ENCODE measurements at places on chromosomes 12 and 14. TPM values are rescaled to one million over a fixed set of nuclear protein-coding genes. Genes with fewer than 3 reads are reported as not detected.

IRF9 gene
- total RNA-seq, result 201 TPM

DNA sequence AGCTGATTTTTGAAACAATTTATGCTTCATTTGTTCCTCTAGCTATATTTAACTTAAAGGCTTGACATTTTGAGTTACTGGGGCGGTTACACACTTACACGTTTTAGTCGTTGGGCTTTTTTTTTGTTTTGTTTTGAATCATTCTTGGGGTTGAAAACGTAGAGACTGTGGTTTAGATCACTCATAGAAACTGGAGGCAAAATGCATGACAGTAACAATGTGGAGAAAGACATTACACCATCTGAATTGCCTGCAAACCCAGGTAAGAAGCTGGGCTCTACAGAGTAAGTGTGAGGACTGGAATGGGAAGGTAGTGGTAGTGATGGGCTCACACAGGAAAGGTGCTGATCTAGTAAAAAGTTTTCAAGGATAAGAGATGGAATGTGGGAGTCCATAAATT is at the start of gene CLEC2D:
TSS of gene CLEC2D (plus strand) at position 180 of the 400 bp plus-strand sequence. CDS start at position 202, 22 bp downstream.
- DNase-seq, result no peak
- H3K27ac ChIP-seq, result peak within 1 kb of the TSS; percentile 74
- H3K36me3 ChIP-seq, result peaks cover 22% of the 10 kb centered on the region
- H3K27me3 ChIP-seq, result no peaks in the 10 kb centered on the region
- H3K4me1 ChIP-seq, result peaks cover 47% of the 10 kb centered on the region

DNA sequence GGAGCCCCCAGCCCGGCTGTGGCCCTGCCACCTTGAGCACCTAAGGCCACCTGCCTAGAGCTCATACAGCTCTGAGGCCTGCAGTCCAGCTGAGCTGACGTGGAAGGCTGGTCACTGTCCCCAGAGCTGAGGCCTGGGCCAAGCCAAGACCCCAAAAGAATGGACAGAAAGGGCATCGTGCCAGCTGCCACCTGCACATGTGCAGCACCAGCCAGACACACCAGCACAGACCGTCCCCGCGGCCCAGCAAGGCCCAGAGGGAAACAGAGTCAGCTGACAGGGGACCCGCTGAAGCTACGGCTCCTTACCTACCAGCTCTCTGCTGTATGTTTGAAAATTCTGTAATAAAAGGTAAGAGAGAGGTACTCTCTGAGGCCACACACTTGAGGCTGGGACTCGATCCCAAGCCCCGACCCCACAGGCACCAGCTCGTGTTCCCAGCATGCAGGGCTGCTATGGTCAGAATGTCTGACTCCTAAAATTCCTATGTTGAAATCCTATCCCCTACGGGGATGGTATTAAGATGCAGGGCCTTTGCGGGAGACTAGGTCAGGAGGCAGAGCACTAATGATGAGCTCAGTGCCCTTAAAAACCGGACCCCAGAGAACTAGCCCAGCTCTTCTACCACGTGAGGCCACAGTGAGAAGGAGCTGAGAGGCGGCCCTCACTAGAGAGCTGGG is 25.4 kb downstream of the BRF1 start:
- peaks cover 10% of the 10 kb centered on the region for H3K36me3 ChIP-seq
- no peaks in the 10 kb centered on the region for H3K27me3 ChIP-seq

- H3K27ac ChIP-seq, result no peak overlapping the region
- H3K4me1 ChIP-seq, result no peaks in the 10 kb centered on the region
- no peaks in the 10 kb centered on the region for H3K27me3 ChIP-seq
- no peaks in the 10 kb centered on the region for H3K36me3 ChIP-seq
These were observed 57.4 kb downstream of the TMTC1 start for GRCh38 chr12:29726321-29726692.

DNA sequence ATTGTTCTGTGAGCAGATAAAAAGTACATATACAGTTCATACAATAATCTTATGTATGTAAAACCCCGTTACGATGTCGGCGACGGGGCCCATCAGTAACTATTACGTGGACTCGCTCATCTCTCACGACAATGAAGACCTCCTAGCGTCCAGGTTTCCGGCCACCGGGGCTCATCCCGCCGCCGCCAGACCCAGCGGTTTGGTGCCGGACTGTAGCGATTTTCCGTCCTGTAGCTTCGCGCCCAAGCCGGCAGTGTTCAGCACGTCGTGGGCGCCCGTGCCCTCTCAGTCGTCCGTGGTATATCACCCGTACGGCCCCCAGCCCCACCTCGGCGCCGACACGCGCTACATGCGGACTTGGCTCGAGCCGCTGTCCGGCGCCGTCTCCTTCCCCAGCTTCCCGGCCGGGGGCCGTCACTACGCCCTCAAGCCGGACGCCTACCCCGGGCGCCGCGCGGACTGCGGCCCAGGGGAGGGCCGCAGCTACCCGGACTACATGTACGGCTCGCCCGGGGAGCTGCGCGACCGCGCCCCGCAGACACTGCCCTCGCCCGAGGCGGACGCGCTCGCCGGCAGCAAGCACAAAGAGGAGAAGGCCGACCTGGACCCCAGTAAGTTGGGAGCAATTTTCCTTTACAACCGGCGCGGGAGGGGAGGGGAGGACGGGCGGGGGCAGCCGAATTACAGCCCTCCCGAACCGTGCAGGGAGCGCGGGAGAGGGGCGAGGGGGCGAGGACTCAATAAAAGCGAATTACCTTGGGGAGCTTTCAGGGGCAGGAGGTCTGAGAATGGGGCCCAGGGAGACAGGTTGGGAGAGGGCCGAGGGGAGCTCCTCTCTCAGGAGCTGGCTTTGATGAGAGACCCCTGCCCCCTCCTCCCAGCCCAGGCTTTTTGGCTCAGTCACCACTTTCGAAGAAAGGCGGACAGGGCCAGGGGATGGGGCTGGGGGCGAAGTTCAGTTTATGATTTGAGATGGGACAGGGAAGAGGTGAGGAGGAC is at the start of gene HOXC9:
TSS of gene HOXC9 (plus strand) at position 46 of the 999 bp plus-strand sequence. CDS start at position 74, 28 bp downstream.
- H3K4me3 ChIP-seq, result peak within 1 kb of the TSS; percentile 74
- no peaks in the 10 kb centered on the region for H3K36me3 ChIP-seq
- no peak for DNase-seq
- H3K27me3 ChIP-seq, result peaks cover 99% of the 10 kb centered on the region
- no peak within 1 kb of the TSS for H3K27ac ChIP-seq
- H3K4me1 ChIP-seq, result peaks cover 6% of the 10 kb centered on the region

GRCh38 chr14:65849091-65849490 is 436.6 kb downstream of the FUT8 start:
- peak overlapping the region; percentile 69 for H3K27ac ChIP-seq
- no peaks in the 10 kb centered on the region for H3K36me3 ChIP-seq
- no peak for DNase-seq
- H3K4me3 ChIP-seq, result no peak overlapping the region

DNA sequence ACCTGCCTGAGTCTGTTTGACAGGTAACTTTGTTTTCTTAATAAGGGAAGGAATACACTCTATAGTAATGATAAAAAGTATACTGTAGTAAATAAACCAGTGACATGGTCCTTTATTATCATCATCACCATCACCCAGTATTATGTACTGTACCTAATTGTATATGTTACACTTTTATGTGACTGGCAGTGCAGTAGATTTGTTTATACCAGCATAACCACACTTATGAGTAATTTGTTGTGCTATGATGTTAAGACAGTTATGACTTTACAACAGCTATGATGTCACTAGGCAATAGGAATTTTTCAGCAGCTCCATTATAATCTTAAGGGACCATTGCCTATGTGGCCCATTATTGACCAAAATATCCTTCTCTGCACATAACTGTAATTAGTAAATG is 155.0 kb downstream of the NUBPL start:
- no peak overlapping the region for H3K4me3 ChIP-seq
- no peaks in the 10 kb centered on the region for H3K4me1 ChIP-seq
- no peak for DNase-seq
- no peaks in the 10 kb centered on the region for H3K36me3 ChIP-seq
- no peaks in the 10 kb centered on the region for H3K27me3 ChIP-seq

DNA sequence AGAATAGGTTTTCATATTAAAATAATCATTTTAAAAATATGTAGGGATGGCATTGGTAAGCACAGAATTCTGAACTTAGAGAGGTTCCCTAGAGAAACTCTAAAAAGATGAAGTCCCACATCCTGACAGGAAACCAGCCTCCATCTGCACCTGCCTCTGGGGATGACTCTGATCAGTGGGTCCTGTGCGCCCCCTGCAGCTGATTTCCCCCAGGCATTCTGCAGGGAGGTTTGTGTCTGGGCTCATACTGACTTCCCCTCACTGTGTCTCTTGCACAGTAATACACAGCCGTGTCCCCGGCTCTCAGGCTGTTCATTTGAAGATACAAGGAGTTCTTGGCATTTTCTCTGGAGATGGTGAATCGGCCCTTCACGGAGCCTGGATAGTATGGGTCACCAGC is 602.9 kb downstream of the TMEM121 start:
- no peaks in the 10 kb centered on the region for H3K27me3 ChIP-seq
- no peaks in the 10 kb centered on the region for H3K4me1 ChIP-seq
- no peak overlapping the region for H3K27ac ChIP-seq
- no peak overlapping the region for H3K4me3 ChIP-seq

DNA sequence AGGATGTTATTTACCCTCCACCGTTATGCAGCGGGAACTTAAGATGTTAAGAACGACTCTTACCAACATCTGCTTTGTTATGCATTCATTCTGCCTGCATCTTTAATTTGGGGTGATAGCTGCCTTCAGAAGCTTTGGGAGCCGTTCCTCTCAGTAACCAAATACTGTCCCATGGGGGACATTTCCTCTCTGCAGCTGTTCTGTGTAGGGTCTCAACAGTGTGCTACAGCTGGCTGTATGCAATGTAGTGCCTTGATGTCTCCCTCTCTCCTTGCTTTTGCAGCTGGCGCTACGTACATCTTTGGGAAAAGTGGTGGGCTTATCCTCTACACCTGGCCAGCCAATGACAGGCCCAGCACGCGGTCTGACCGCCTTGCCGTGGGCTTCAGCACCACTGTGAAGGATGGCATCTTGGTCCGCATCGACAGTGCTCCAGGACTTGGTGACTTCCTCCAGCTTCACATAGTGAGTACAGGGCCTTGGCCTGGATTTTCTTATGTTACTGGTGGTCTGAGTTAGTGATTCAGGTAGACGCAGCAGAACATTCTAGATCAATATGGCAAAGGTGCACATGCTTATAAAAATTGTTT is 744.3 kb downstream of the DIO2 start:
- no peak overlapping the region for H3K4me3 ChIP-seq
- DNase-seq, result no peak

GRCh38 chr12:611721-612120 is 51.5 kb downstream of the NINJ2 start:
- no peak for DNase-seq
- H3K4me1 ChIP-seq, result peaks cover 15% of the 10 kb centered on the region
- no peak overlapping the region for H3K4me3 ChIP-seq

DNA sequence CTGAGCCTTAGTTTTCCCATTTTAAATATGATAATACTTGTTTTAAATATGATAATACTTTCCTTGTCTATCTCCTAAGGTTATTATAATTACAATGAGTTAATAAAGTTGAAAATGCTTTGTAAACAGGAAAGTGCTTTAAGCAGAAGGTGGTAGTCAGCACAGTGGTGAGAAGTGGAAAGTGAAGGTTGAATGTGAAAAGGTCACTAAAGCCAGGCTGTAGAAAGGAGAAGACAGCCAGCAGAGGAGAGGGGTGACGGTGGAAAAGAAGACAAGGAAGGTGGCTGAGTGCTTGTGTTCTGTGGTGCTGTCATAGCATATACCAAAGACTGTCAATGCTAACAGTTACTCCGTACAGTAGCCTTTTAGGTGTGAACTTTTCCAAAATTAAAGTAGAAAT is 117.8 kb downstream of the ESR2 start:
- H3K27me3 ChIP-seq, result no peaks in the 10 kb centered on the region
- H3K27ac ChIP-seq, result no peak overlapping the region
- peaks cover 59% of the 10 kb centered on the region for H3K36me3 ChIP-seq
- no peak for DNase-seq
- H3K4me1 ChIP-seq, result no peaks in the 10 kb centered on the region

DNA sequence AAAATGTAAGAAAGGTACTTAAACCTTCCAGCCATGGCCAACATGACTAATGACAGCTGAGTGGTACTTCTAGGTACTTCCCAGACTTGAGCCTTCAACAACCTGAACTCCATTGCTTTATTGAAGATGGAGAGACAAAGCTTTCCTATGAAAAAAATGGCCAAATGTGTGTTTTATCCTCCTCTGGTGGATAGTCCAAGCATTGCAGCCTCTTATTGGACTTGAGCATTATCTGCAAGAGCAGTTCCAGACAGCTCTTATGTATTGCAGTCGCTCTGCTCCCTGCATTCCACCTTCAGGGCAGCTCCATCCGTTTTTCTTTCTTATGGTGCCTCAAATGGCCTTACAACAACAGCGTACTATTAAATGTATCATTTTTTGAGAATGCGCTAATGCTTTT is 588.2 kb downstream of the NRXN3 start:
- no peak overlapping the region for H3K4me3 ChIP-seq
- no peaks in the 10 kb centered on the region for H3K4me1 ChIP-seq
- DNase-seq, result no peak

DNA sequence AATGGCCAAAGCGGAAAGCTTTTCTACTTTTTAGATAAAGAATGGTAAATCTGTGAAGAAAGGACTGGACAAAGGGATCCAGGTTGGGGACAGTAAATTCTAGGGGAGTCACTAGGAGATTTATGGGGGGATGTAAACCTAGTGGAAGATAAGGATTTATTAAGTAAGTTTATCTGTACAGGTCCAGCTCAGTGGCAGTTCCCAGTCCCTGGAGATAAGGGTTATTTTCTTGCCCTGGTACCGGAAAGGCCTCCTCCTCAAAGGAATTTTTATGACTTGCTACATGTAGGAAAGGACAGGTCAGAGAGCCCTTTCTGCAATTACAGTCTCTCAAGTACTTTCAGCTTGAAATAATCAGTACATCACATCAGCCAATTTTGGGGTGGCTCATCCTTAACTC is 72.6 kb upstream of the BICD1 start:
- no peak overlapping the region for H3K4me3 ChIP-seq
- DNase-seq, result no peak
- H3K27ac ChIP-seq, result no peak overlapping the region
- no peaks in the 10 kb centered on the region for H3K36me3 ChIP-seq

- no peaks in the 10 kb centered on the region for H3K36me3 ChIP-seq
- no peak for DNase-seq
- no peaks in the 10 kb centered on the region for H3K27me3 ChIP-seq
- no peaks in the 10 kb centered on the region for H3K4me1 ChIP-seq
These were observed 105.4 kb downstream of the TTC8 start for GRCh38 chr14:88929656-88930436.

ASCL1 gene
- total RNA-seq, result not detected

CFAP251 gene
- total RNA-seq, result 0.59 TPM

GRCh38 chr12:78880078-78880477 is 15.5 kb downstream of the SYT1 start:
- no peak for DNase-seq
- H3K36me3 ChIP-seq, result no peaks in the 10 kb centered on the region
- no peak overlapping the region for H3K27ac ChIP-seq
- H3K27me3 ChIP-seq, result no peaks in the 10 kb centered on the region

- H3K4me3 ChIP-seq, result no peak overlapping the region
- no peak overlapping the region for H3K27ac ChIP-seq
- H3K36me3 ChIP-seq, result no peaks in the 10 kb centered on the region
These were observed 18.4 kb upstream of the ANKRD33 start for GRCh38 chr12:51869496-51869865.

All from T-cell (primary cell).